ENCODE measurements at places on chromosomes 5 and 9.

DNA sequence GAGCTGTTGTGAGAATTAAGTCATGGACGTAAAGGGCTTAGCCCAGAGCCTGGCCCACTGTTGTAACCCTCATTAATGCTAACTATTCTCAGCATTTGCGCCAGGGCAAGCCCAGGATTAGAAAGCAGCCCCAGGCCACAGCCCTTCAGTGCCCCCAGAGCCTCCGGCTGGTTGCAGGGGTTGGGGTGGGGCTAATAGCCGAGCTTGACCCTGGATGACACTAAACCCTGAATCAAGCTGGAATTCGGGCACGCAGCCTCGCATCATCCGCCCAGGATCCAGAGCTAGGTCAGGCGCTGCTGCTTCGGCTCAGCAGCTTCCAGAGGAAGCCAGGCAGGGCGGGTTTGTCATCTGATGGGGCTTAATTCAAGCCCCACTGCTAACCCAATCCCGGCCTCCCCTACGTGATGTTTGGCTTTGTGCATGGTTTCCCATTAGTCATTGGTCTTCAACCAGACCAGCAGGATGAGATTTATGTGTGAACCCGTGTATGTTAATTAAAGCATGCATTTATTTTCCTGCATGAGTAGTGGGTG, 1.2 kb upstream of the MEGF9 start:
- peak; percentile 38 for DNase-seq

GRCh38 chr5:98416541-98416940, 356.9 kb upstream of the RGMB start:
- DNase-seq, result no peak

DNA sequence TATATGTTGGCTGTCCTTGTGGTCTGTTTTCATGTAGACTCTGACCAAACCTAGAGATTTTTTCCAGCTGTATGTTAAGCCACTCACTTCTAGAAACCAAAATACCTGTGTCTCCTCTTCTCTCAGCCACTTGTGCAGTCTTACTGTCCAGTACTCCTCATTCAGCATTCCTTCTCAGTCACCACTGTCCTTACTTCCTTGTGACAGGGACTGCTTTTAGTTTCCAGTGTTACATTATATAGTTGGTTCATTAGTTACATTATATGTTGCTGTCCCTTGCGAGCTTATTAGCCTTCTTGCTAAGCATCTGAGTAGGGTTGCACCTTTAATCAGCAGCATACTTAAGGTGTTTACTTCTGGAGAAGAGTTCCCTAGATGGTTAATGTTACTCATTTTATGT, 4.3 kb downstream of the ATP6V1G1 start:
- no peak for DNase-seq

GRCh38 chr9:14072850-14073249, 241.1 kb downstream of the NFIB start:
- DNase-seq, result no peak

- DNase-seq, result no peak
Observed at GRCh38 chr5:172869691-172870090, 35.6 kb downstream of the ERGIC1 start.

GRCh38 chr5:139410121-139410992, 6.5 kb upstream of the SPATA24 start:
- no peak for DNase-seq

DNA sequence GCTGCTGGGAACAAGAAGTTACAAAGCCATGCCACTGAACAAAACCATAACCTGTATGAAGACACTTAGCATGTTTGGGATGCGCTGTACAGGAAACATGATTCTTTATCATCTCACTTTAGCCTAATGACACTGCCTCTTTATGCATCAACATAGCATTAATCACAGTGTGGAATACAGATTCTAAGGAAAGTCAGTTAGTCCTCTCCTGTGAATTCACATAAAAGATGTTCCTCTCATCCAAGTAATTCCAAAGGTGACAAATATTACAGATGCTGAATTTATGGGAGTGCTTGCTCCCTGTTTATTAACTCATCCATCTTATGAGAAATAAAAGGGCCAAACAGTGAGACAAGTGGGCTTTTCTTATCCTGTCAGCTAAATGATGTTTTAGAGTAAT, 1677.7 kb downstream of the EFNA5 start:
- no peak for DNase-seq

DNA sequence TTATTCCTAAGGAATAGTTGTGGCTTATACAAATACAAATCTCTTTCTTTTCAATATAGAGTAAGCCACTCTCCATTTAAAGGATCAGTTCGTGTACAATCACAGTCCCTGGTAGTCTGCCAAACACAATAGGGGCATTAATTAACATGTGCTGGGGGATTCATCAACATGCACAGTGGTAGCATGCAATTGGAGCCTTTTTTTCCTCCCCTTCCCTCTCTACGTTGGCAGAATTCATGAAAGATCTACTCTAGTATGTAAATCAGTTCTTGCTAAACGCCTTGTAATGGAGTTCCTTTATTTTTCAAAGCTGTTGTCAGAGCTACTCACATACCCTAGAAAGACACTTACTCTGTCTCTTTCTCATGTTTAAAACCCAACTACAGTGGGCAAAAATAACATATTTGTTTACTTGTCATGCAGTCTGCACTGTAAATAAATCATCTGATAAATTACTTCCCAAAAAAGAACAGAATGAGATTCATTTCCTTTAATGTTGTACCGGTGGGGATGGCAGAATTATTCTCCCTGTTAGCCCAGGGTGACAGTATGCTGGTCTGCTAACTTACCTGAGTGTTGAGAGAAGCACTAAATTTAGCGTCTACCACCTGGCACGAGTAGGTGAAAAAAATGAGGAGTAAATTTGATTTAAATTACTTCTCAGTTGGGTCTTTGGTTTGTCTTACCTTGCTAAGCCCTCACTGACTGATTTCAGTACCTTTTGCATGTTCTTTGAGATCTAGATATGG, 341.5 kb upstream of the CCNH start:
- peak; percentile 29 for DNase-seq

DNA sequence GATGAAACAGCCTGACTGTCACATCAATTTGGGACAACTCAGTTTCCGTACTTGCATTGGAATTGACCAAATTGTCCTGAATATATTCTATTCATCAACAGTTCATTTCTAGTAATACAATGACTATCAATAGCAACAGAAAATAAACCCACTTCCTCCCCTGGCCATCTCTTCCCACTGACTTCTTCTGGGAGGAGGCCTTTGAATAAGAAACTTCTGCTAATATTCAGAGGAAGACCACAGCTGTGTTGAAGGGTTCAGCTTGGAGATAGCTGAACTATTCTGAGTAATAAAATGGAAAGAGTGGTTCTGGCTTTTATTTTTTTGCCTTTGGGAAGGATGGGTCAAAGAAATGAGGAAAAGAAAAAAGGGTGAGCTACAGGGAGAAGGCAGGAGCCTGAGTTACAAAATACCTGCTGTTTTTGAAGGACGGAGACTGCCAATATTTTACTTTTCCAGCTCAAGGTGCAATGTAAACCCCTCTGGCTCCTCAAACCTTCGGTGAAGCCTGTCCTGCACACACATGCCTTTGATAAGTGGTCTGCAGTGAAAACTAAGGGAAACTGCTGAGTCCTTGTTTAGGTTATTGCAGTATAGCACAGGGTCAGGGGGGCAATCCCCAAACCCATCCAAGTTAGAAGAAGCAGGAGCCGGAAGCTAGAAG, 29.9 kb downstream of the FYB1 start:
- DNase-seq, result no peak

DNA sequence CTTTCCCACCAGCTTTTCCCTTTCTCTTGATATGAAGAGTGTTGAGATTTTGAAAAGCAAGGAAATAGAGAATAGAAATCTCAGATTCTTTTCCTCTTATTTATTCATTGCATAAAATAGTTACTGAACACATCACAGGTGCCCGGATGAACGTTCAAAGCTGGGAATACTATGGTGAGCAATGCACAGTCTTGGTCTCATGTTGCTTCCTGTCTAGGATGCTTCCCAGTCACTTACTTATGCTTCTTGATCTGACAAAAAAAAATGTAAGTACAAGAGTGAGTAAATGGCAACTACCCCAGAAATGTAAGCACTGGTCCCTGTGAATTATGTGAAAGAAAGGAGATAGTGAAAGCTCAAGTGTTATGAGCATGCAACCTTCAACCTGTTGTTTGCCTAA, 153.5 kb upstream of the S1PR3 start:
- DNase-seq, result no peak

- DNase-seq, result no peak
Observed at GRCh38 chr5:85647349-85648127, 970.2 kb upstream of the COX7C start.

DNA sequence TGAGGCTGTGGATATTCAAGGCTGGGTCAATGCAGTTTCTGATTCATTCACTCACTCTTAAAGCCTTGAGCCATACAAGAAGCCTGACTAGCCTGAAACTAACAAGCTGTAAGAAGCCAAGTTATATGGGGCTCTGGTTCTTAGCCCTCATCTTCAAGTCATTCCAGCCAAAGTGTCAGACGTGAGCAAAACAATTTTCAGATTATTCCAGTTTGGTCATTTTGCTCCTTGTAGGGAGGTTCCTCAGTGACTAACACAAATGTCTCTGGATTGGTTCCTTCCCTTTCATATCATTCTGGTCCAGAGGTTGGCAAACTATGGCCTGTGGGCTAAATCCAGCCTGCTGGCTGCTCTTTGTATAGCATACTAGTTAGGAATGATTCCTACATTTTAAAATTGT, 12.5 kb upstream of the SHOC1 start:
- DNase-seq, result no peak

GRCh38 chr9:90308691-90309090, 333.9 kb downstream of the DIRAS2 start:
- DNase-seq, result no peak

DNA sequence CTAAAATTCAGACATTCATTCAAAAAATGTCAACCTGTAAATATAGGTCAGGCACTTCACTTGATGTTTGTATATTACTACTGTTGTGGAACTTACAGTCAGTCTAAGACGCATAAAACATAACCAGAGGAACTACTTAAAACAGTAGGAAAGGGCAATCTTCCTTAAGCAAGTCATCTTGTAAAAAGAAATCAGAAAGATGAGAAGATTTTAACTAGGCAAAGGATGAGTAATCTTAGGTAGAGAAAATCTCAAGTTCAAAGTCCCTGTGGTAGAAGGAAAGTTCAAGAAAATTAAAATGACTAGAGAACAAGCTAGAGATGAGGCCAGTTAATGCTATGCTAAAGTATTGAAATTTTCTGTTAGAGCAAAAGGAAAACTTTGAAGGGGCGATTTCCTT, 152.4 kb downstream of the RAPGEF6 start:
- DNase-seq, result no peak

DNA sequence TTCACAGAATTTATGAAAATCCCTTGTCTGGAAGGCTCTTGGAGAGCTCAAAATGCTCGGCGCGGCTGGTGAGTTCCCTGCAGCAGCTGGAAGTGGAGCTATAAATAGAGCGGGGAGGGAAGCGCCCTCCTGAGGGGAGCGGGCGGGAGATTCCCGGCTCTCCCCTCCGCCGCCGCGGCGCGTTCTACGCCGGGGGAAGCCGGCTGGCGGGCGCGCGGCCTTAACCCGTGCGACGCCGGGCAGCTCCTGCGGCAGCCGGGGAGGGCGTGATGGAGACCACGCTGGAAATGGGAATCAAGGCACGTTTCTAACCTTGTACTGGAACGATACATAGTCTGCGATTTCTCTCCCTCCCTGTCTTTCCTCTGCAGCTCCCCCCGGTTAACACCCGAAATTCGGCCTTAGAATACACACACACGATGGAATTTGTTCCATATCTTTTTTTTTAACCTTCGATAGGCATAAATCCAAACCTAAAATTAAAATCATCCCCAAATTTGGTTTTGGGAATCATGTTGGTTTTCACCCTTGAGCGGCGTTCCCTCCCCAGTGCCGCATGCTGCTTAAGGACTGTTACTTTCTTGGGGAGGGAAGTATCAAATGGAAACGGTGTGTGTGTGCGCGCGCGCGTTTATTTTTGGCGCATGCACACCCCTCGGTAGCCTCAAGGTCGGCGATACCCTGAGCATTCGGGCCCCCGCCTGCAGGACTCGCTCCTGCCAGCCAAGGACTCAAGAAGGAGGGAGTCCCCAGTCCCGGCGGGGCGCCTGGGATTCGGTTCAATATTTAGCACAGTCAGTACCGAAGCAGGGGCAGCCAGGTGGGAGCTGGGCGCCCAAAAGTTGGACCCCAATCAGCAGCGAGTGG, 306.3 kb upstream of the KCNN2 start:
- peak; percentile 60 for DNase-seq

- no peak for DNase-seq
Observed at GRCh38 chr5:111229871-111230810, 6.0 kb downstream of the CAMK4 start.

DNA sequence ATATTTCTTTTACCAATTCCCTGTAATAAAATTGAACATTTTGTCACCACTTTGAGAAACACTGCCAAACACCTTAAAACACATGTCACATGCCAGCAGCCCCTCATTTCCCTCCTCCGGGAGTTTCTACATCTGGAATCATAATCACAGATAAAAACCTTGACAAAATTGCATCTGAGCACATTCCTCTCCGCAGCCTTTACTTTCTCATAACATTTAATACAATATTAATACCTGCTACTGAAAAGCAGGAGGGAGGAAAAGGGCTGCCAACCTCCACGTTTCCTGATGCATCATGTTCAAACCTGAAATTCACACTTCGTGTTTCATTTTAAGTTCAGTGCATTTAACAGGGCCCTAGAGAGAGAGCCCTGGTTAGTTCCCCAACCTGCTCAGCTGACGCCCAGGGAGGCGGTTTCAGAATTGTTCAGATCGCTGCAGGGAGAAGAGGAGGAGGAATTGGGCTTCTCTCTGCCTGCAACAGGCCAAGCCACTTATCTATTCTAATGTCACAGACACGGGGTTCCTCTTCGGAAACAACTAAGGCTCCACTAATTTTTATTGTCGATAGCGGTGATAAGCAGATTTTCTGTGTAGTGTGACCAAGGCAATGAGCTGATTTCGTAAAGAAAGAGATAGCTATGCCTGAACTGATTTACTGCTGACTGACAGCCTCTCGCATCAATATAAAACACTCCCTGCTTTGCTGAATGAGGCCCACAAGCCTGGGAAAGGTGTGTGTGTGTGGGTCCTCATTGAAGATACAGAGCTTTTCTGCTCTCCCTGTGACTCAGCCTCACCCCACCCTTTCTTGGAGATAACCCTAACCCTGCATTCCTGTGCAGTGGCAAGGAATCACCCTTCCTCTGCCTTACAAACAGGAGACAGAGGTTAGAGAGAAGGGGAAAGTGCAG, 4.9 kb upstream of the LHX2 start:
- DNase-seq, result peak; percentile 62

DNA sequence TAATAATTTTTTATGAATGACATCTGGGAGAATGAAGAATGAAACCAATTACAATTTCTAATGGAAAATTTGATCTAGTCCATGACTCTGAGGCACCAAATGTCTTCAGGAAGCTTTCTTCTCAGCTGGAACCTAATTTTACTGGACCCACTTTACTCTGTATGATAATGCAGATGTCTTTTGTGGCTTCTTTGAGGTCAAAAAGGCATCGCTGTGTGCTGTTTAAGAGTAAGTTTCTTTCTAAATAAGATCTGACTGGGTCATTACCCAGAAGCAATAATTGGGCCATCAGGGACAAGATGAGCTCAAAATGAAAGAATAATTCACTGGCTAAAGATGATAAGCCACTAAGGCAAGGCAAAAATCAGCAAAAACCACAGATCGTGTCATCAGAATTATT, 633.4 kb downstream of the PSAT1 start:
- no peak for DNase-seq

GRCh38 chr9:5665059-5665458, 36.2 kb downstream of the RIC1 start:
- DNase-seq, result no peak

All from Ammon's horn (tissue), 1 donor.